ENCODE measurements at places on chromosomes 11 and 22. TPM values are rescaled to one million over a fixed set of nuclear protein-coding genes. Genes with fewer than 3 reads are reported as not detected.

OR8D1 gene
- total RNA-seq: not detected

OR6T1 gene
- total RNA-seq: not detected

CYB5R2 gene
- 0.24 TPM for total RNA-seq

ZC3H7B gene
- 50.8 TPM for total RNA-seq

TSPAN32 gene
- 47.0 TPM for total RNA-seq

GAB2 gene
- 7.6 TPM for total RNA-seq

DRAP1 gene
- 240 TPM for total RNA-seq

RIMBP3C gene
- 0.08 TPM for total RNA-seq

SYT13 gene
- total RNA-seq: not detected

SSTR3 gene
- 3.6 TPM for total RNA-seq

SLC25A18 gene
- total RNA-seq: not detected

CRYBB2 gene
- total RNA-seq: not detected

All from activated CD8-positive, alpha-beta T cell treated with anti-CD3 and anti-CD28 coated beads, Interleukin-2, amount 10 ng/mL, durations not matched to agents 7 days and 5 days (primary cell).